ENCODE measurements at places on chromosomes 3 and 15.

GRCh38 chr3:181017690-181018089, 28.2 kb upstream of the DNAJC19 start:
- no peak overlapping the region for H3K27ac ChIP-seq
- H3K4me1 ChIP-seq, result no peaks in the 10 kb centered on the region
- no peak overlapping the region for H3K4me3 ChIP-seq
- no peaks in the 10 kb centered on the region for H3K27me3 ChIP-seq

- H3K36me3 ChIP-seq, result no peaks in the 10 kb centered on the region
- H3K4me1 ChIP-seq, result no peaks in the 10 kb centered on the region
- H3K4me3 ChIP-seq, result peak overlapping the region; percentile 60
- no peaks in the 10 kb centered on the region for H3K27me3 ChIP-seq
- no peak for DNase-seq
Observed at GRCh38 chr15:45703670-45704328, 69.0 kb downstream of the SQOR start.

DNA sequence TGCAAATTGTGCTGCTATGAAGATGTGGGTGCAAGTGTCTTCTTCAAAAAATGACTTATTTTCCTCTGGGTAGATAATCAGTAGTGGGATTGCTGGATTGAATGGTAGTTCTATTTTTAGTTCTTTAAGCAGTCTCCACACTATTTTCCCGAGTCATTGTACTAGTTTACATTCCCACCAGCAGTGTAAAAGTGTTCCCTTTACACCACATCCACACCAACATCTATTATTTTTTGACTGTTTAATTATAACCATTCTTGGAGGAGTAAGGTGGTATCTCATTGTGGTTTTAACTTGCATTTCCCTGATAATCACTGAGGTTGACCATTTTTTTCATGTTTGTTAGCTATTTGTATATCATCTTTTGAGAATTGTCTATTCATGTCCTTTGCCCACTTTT, 19.7 kb upstream of the PSMD6 start:
- no peaks in the 10 kb centered on the region for H3K36me3 ChIP-seq
- no peak overlapping the region for H3K4me3 ChIP-seq
- H3K27ac ChIP-seq, result no peak overlapping the region
- DNase-seq, result no peak

GRCh38 chr3:45817831-45818522, 21.6 kb upstream of the SLC6A20 start:
- no peak overlapping the region for H3K4me3 ChIP-seq
- no peaks in the 10 kb centered on the region for H3K27me3 ChIP-seq
- peak; percentile 27 for DNase-seq
- H3K27ac ChIP-seq, result no peak overlapping the region
- no peaks in the 10 kb centered on the region for H3K4me1 ChIP-seq
- no peaks in the 10 kb centered on the region for H3K36me3 ChIP-seq

DNA sequence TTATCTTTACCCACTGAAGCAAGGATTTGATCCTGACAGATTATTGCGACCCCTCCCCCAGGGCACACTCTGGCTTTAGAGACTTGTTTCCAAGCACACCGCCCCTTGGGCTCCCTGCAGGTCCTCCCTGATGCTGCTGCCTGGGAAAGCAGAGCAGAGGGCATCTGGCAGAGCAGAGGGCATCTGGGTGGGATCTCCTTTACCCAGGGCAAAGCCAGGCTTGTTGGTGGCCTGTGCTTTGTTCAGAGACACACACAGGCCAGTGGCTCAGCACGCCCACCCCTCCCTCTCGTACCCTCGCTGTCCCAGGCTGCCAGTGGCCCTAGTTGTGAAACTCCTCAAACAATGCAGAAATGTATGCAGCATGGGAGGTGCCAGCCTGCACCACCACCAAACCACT, 4.8 kb downstream of the KLF13 start:
- DNase-seq, result no peak
- peaks cover 62% of the 10 kb centered on the region for H3K4me1 ChIP-seq
- no peaks in the 10 kb centered on the region for H3K27me3 ChIP-seq
- H3K27ac ChIP-seq, result peak overlapping the region; percentile 3

- H3K4me1 ChIP-seq, result no peaks in the 10 kb centered on the region
- no peak overlapping the region for H3K27ac ChIP-seq
- no peaks in the 10 kb centered on the region for H3K27me3 ChIP-seq
- no peaks in the 10 kb centered on the region for H3K36me3 ChIP-seq
- DNase-seq, result no peak
Observed at GRCh38 chr15:33844597-33844996, 123.7 kb upstream of the CHRM5 start.

- no peaks in the 10 kb centered on the region for H3K4me1 ChIP-seq
- H3K27me3 ChIP-seq, result no peaks in the 10 kb centered on the region
Observed at GRCh38 chr15:29442532-29442931, 172.9 kb upstream of the NSMCE3 start.

DNA sequence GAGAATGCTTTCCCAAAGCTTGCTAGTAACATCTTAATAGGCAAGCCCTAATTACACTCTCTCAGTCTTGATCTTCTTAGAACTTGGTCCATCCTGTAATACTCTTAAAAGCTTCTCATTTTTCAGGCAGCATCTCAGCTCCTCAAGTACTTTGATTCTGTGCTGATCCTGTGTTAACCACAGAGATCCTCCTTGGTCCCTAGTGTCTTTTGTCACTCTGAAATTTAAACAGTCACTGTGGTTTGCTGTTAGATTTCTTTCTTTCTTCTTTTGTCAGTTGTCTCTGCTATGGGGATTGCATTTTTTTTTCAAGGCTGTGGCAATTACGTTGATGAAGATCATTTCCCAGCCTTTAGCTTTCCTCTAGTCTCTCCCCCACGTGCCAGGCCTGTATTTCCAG, 26.0 kb upstream of the UBE3A start:
- H3K36me3 ChIP-seq, result no peaks in the 10 kb centered on the region
- no peak overlapping the region for H3K4me3 ChIP-seq
- no peak for DNase-seq
- H3K27ac ChIP-seq, result no peak overlapping the region
- H3K4me1 ChIP-seq, result no peaks in the 10 kb centered on the region
- no peaks in the 10 kb centered on the region for H3K27me3 ChIP-seq

DNA sequence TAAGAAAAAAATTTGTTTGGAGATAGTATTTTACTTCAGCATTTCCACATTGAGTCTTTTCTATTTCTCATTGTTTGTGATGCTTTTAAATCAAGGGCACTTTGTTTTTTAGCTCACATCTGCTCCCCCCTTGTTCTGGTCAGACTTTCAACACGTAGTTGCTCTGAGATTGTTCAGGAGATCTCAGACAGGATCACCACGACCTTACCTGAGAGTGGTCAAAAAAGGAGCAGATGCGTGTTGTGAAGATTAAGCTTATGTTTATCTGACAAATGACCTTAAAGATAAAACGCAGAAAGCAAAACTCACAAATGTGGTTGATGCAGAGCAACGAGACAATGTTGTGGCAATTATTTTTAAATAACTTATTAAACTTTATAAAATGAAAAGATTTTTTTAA, 298.3 kb downstream of the ROBO2 start:
- H3K36me3 ChIP-seq, result no peaks in the 10 kb centered on the region
- H3K27ac ChIP-seq, result no peak overlapping the region
- no peaks in the 10 kb centered on the region for H3K4me1 ChIP-seq
- H3K4me3 ChIP-seq, result no peak overlapping the region
- DNase-seq, result no peak
- H3K27me3 ChIP-seq, result no peaks in the 10 kb centered on the region

- peaks cover 9% of the 10 kb centered on the region for H3K4me1 ChIP-seq
- H3K4me3 ChIP-seq, result no peak overlapping the region
- no peak for DNase-seq
- no peaks in the 10 kb centered on the region for H3K27me3 ChIP-seq
- no peaks in the 10 kb centered on the region for H3K36me3 ChIP-seq
Observed at GRCh38 chr3:120448756-120449155, 2.0 kb downstream of the FSTL1 start.

GRCh38 chr15:69489073-69489571, 36.5 kb downstream of the RPLP1 start:
- H3K36me3 ChIP-seq, result no peaks in the 10 kb centered on the region
- H3K27ac ChIP-seq, result peak overlapping the region; percentile 69
- H3K4me3 ChIP-seq, result no peak overlapping the region
- no peaks in the 10 kb centered on the region for H3K27me3 ChIP-seq
- DNase-seq, result peak; percentile 43

GRCh38 chr3:53834429-53835095, 11.7 kb downstream of the CHDH start:
- no peak overlapping the region for H3K27ac ChIP-seq
- no peak overlapping the region for H3K4me3 ChIP-seq
- H3K4me1 ChIP-seq, result no peaks in the 10 kb centered on the region
- H3K27me3 ChIP-seq, result no peaks in the 10 kb centered on the region

DNA sequence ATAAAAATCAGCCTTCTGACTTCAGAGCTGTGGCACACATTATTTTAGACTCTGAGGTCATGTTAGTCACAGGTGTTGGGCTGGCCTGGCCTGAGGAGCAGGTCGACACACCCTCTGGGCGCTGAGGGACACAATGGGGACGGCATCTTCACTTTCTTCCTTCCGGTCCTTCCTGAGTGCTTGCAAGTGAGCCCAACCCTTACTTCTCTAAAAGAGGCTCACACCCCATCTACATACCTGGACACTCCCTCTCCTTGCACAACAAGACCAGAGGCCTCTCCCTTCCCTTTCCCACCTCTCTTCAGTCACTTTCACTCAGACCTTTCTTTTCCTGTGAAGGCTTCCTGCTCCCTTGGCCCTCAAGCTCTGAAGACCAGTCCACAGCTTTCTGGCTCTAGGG, 85.4 kb downstream of the XXYLT1 start:
- peaks cover 11% of the 10 kb centered on the region for H3K4me1 ChIP-seq
- H3K4me3 ChIP-seq, result no peak overlapping the region
- no peaks in the 10 kb centered on the region for H3K27me3 ChIP-seq
- DNase-seq, result no peak
- H3K27ac ChIP-seq, result no peak overlapping the region

DNA sequence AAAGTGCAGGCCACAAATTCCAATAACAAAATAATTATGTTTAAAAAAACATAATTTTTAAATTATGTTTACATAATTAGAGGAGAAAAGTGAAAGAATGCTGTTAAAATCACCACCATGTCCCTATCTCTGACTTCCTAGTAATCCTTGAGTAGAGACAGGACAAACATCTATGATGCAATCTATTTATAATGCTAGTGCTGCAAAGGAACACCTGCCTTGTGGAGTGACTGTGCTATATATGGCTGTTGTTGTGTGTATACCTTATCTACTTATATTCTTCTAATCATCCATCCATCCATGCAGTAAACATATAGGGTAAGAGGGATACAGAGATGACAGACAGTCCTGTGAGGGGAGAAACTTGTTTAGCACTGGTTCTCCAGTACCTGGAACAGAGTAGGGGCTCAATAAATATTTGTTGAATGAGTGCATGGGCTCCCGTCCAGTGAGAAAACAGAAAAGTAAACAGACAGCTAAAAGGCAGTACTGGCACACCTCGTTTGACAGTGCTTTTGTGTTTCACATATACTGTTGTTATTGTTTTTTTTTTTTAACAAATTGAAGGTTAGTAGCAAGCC, 229.3 kb upstream of the UBE2E1 start:
- H3K36me3 ChIP-seq, result no peaks in the 10 kb centered on the region
- no peak overlapping the region for H3K27ac ChIP-seq
- H3K27me3 ChIP-seq, result no peaks in the 10 kb centered on the region
- no peak for DNase-seq

- H3K27me3 ChIP-seq, result no peaks in the 10 kb centered on the region
- no peak overlapping the region for H3K27ac ChIP-seq
- H3K4me1 ChIP-seq, result no peaks in the 10 kb centered on the region
- H3K4me3 ChIP-seq, result no peak overlapping the region
- no peak for DNase-seq
- H3K36me3 ChIP-seq, result no peaks in the 10 kb centered on the region
Observed at GRCh38 chr3:193885832-193886231, 250.1 kb upstream of the HES1 start.

DNA sequence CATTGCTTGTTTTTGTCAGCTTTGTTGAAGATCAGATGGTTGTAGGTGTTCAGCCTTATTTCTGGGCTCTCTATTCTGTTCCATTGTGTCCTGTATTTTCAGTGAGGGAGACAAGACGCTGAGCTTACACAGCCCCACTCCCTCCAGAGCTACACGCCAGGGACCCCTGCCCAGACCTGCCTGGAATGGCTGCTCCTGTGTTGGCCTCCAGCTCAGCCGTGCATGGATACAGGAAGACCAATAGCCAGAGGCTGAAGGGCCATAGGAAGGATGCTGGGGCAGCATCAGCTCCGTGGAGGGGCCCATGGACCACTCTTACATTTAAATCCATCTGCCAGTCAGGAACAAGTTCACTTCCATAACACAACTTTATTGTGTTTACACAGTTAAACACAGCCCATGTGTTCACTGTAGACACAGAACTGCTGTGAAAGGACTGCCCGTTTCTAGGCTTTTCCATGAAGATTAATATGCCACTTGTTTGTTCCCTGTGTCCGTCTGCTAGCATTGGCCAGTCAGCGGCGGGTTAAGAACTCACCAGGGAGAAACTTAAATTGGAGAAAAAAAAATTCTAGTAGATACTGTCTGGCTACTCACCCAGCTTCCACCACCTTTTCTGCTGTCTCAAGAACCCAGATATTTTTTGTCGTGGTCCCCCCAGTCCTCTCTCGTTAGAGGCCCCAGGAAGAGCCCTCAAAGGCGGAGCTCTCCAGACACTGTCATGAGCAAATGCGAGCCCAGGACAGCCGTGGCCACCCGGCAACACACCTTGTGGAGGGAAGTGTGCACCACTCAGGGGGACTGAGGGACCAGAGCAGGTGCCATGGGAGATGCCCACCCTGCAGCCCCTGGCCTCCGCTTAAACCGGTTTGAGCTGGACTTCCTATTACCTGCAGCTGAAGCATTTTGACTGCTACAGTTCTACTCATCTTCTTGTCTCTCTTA, 142.3 kb upstream of the MEF2A start:
- H3K4me3 ChIP-seq, result no peak overlapping the region
- no peaks in the 10 kb centered on the region for H3K4me1 ChIP-seq
- H3K36me3 ChIP-seq, result no peaks in the 10 kb centered on the region
- no peak for DNase-seq
- H3K27ac ChIP-seq, result no peak overlapping the region

GRCh38 chr3:7029562-7029961, 168.6 kb downstream of the GRM7 start:
- no peak for DNase-seq
- no peak overlapping the region for H3K4me3 ChIP-seq
- no peak overlapping the region for H3K27ac ChIP-seq
- no peaks in the 10 kb centered on the region for H3K27me3 ChIP-seq
